ENCODE measurements at places on chromosomes 5 and 9.
A peak's percentile ranks its signal among the peaks of the same experiment; 100 is the strongest.

DNA sequence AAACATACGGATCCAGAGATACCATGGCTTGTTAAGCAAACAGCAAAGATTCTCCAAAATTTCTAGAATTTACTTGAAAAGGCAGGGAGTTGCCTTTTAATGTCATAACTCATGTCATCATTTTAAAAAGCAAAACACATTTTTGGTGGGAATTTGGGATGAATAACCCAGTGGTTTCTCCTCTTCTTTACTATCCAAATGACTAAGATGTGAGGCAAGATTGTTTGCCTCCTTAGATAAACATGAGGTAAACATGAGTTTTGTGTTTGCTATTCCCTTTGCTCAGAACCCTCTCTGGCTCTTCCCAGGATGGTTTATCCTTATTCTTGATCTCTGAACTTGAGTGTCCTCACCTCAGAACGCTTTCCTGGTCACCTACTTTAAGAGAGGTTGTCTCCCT, 267.0 kb downstream of the EBF1 start:
- DNase-seq = no peak

GRCh38 chr9:33436445-33436844, 10.9 kb downstream of the AQP3 start:
- DNase-seq = no peak

GRCh38 chr5:154209591-154210081, 19.1 kb downstream of the GALNT10 start:
- DNase-seq = no peak

- DNase-seq = no peak
Measured at GRCh38 chr9:19828576-19829109, 39.8 kb upstream of the SLC24A2 start.

DNA sequence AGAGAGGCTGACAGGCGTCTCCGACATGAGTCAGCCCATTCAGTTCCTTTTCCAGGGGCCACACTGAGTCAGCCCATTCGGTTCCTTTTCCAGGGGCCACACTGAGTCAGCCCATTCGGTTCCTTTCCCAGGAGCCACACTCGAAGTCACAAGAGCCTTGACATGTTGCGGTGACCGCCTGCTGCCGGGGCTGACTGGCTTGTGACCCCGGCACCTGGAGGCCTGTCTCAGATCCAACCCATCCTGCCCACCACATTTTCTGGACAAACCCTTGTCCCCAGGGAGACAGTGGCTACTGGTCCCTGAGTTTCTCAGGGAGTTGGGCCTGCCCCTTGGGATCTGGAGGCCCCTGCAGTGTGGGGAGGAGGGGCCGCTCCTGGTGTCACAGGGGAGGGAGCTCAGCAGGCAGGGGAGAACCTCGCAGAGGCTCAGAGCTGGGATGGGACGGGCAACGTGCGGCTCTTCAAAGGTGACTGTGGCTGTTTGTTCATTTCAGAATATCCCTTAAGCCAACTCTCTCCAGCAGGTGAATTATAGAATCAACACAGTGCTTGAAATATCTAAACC, 40.5 kb upstream of the LPCAT1 start:
- no peak for DNase-seq

DNA sequence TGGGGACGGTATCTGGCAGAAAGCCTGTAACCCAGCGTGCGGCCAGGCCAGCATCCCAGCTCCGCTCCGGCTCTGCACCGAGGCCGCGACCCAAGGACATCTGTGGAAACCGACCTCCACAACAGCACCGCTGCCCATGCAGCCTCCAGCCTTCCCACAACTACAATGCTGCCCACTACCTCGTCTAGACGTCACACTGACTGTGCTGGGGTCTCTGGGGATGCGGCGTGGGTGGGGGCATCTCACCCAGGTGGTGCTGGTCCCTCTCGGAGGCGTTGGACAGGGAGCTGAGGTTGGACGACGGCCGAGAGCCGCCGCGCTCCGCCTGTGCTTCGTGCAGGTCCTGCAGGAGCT, 14.4 kb upstream of the ZDHHC11 start:
- DNase-seq = no peak

- no peak for DNase-seq
Measured at GRCh38 chr9:100322954-100323536, 29.7 kb downstream of the TEX10 start.

GRCh38 chr5:136631186-136631585, 265.8 kb upstream of the TRPC7 start:
- no peak for DNase-seq

DNA sequence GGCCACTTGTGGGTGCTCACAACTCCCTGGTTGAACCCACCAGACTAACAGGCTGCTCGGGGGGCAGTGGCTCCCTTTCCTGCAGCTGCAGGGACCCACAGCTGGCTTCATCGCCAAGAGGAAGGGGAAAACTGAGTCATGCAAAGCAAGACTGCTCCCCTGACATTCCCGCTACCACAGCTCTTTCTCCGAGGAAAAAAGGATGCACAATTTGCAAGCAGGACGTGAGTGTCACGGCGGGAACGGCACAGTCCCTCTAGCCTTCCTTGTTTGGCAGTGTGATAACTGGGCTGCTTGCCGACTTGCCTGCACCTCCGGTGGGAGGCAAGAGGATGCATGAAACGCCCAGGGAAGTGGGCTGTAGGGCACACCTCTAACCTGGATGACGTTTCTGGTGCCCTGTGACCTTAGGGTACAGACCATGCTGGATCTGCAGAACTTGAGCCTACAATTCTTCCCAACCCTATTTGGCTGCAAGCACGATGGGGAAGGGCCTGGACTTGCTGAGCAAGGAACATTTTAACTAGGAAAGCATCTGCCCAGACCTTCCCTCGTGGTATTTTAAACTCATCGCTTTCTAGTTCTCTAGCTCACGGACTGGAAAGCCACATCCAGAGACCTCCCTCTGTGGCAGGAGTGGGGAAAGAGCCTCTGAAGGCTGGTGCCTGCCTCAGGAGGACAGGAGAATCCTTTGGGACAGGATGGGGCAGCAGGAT, 7.8 kb downstream of the SH3PXD2B start:
- no peak for DNase-seq

DNA sequence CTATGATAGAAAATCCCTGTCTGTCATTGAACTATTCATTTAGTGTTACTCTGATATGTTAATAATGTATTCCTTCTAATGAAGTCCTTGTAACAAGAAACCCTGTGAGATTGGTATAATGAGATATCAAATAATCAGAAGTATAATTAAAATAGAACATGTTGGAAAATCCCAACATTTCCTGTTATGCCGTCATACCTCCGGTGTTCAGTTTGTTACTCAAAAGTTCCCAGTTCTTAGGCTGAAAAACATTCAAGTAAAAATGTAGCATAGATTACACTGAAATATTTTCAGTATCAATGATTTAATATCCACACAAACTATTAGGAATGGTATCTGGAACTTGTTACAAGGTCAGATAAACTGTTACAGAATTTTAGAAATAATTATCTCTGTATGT, 227.5 kb downstream of the GNA14 start:
- DNase-seq = no peak

- peak; percentile 41 for DNase-seq
Measured at GRCh38 chr5:179257176-179257682, 88.0 kb downstream of the ADAMTS2 start.

GRCh38 chr5:177111720-177112394, 21.7 kb upstream of the NSD1 start:
- DNase-seq = peak; percentile 89

- DNase-seq = no peak
Measured at GRCh38 chr5:175840050-175840841, 31.1 kb upstream of the CPLX2 start.

GRCh38 chr9:137318602-137319001, 16.5 kb upstream of the NRARP start:
- DNase-seq = no peak

DNA sequence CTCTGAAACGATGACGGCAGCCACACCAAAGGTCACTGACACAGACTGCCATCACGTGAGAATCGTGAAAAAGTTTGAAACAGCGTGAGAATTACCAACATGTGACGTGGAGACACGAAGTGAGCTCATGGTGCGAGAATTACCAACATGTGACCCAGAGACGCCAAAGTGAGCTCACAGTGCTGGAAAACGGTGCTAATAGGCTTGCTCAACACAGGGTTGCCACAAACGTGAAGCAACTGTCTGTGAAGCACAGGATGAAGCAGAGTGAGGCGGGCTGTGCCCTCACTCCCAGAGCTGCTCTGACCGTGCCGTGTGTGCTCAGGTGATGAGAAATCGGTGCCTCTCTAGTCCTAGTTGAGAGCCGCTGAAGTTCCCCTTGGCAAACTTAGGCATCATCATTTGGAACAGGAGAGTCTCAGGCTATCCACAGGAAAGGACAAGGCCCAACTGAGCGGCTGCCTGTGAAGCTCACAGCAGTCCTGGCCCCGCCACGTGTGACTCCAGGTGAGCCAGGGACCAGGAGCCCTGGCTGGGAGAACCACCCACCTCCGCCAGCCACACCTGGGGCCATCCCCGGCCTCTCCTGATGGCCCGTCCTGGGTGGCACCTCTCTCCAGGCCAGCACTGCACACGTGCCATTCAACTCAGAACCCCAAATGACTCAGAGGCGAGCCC, 29.8 kb upstream of the SLC6A3 start:
- DNase-seq = no peak

- no peak for DNase-seq
Measured at GRCh38 chr9:121818841-121819427, 167.5 kb downstream of the DAB2IP start.

- peak; percentile 88 for DNase-seq
Measured at GRCh38 chr5:175478384-175479124, at the start of gene SFXN1. Gene SFXN1 (plus strand): TSS chr5:175478560. CDS start chr5:175492104, 13,544 bp downstream.

- no peak for DNase-seq
Measured at GRCh38 chr9:128099231-128099931, 28.1 kb downstream of the PTGES2 start.

GRCh38 chr9:113876151-113876992, at the start of gene ZNF618:
Gene ZNF618 (plus strand): TSS chr9:113876309. CDS start chr9:113876381, 72 bp downstream.
- DNase-seq = peak; percentile 67

- no peak for DNase-seq
Measured at GRCh38 chr9:130372057-130372456, 72.7 kb upstream of the ASS1 start.

DNA sequence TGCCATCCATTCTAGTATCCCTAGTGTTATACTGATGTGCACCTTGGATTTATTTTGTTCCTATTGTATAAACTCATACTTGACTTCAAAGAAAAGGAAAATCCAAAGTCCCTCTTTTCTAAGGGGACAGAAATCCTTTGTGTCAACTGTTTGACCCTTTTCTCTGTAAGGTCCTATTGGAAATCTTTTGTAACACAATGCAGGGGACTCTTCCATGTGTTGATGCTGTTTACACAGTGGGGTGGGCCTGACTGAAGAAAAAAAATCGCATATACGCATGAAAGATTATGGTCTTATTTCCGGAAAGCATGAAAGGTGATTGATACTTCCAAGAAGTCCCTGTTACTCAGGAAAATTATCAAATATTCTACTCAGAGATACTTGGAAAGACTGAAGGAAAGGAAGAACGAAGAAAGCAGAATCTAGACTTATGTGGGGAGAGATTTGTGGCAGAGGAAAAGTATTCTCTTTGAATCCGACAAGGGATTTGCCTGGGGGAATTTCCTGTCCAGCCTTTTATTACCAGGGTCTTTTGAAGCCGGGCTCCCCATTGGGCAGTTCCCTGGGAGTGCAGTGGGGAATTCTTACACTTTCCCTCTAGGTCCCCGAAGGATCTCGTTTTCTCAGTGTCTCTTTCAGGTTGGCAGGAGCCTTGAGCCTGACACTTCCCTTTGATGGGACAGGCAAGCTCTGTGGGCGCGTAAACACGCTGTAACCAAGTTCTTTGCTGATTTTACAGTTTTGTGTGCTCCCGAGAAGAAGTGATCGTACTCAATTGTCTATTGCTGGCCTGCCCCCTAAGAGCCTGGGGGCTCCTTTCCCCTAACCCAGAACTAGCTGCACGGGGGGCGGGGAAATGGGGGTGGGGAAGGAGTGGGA, 779 bp upstream of the VCAN start:
- DNase-seq = peak; percentile 69

DNA sequence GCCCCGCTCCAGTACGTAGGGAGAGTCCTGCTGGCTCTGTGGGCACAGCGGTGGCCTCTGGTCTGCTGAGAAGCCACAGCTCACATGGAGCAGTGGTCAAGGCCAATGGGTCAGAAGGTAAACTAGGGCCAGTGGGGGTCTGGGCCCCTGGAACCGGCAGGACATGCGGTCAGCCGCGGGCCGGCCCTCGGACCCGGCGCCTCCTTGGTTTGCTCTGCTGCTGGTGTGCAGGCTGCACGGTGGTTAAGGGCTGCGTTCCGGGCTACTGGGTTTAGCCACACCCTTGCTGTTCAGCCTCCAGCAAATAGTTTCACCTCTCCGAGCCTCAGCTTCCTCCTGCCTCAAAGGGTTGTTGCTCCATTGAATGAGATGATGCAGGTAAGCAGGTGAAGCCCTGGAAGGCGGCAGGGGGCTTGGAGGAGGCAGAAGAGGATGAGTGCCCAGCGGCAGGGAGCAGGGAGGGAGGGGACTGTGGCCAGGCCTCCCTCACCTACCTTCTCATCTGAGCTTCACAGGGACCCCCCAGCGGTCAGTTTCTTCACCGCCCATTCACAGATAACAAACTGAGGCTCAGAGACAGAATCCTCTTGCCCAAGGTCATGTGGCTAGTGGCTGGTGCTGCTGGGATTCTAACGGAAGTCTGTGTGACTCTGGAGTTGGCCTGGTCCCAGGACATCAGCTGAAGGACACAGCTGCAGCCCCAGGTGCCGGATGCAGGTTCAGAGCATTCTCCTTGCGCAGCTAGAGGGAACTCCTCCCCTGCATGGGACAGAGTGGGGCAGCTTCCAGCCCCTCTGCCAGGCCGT, 3.7 kb upstream of the COL5A1 start:
- DNase-seq = no peak

DNA sequence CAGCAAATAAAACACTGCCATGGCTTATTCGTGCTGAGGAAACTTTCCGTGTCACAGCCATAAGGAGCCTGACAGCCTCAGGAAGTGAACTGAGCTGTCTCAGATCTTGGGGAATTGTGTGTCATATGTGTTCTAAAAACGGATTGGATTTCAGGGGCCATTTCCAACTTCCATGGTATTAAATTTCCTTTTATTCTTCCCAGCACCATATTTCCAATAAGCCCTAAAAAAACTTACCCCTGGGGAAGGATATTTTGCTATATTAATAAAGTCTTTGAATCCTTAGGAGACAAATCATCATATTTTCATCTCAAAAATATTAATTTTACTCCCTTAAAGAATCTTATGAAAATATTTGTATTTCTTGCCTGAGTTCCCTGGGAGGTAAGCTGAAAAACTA, 93.9 kb downstream of the LHFPL2 start:
- DNase-seq = no peak

DNA sequence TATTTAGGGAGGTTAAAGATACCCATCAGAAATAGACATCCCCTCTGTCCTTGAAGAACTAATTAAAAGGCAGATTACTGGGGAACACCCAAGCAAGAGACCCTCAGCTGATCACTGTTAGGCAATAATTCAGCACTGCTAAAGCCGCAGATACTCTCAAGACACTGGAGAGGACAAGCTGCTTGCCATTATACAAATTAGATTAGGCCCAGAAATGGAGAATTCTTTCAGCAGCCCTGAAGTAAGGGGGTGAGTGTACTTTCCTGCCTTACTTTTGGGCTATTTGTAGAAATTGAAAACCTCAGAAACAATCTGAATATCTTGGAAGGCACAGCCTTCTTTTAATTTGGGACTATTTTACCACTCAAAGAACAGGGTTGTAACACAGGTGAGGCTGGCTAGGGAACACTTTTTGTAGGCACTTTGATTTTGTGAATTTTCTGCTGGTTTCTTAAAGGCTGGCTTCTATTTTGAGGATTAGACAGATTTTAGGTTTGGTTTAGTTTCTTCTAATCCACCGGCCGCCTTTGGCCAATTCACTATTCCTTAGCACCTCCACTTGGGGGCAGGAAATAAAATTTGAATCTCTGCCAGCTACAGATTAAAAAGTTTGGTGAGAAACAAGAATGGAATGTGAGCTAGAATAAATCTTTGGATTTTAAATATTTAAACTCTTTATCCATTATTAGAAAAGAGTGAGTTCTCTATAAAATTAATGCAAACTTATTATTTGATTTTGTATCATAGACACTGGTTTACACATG, 106.0 kb downstream of the SMARCA2 start:
- DNase-seq = no peak
